CD8-positive, alpha-beta T cell (primary cell): ENCODE measurements at places on chromosomes 16 and 17. TPM values are rescaled to one million over a fixed set of nuclear protein-coding genes. Genes with fewer than 3 reads are reported as not detected.

DNA sequence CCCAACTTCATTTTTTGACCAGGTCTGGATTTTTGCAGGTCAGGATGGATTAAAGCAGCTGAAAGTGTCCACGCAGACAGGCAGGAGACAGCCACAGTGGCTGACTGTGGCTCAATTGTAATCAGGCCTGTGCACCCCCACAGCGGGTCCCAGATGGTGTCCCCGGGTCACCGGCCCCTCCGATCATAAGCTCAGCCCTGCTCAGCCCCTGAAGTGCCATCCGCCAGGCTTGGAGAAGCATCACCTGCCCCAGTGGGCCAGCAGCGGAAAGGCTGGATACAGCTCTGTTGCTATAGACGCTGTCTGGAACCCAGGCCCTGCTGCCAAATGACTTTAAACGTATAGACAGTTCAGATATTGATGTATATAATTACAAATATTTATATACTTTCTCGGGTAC lies 60.6 kb downstream of the RPH3AL start:
- DNase-seq, result no peak

DNA sequence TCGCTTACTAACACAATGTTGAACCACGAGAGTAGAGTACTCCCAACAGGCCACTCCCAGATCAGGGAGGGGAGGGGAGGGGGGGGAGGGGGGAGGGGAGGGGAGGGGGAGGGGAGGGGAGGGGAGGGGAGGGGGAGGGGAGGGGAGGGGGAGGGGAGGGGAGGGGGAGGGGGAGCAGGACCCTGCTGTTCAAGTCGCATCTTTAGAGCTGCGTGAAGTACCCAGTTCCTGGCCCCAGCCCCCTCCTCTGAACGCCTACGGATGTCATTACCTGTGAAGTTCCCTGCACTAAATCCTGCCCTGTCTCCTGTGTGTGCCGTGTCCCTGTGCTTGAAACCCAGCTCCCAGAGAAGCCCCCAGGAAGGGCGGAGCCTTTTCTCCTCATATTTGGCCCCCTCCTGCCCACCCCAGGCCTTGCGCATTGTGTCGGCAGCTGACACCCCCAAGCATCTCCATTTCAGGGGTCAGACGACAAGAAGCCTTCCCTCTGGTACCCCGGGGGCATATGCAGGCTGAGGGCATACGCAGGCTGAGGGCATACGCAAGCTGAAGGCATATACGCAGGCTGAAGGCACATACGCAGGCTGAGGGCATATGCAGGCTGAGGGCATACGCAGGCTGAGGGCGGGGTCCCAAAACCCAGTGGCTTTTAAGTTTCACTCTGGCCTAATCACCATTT lies 330.2 kb downstream of the C16orf95 start:
- no peak for DNase-seq

GRCh38 chr16:84922351-84923120 lies 88.8 kb downstream of the ZDHHC7 start:
- no peak for DNase-seq

GRCh38 chr17:67353161-67353560 lies 13.2 kb downstream of the PSMD12 start:
- DNase-seq, result no peak

- DNase-seq, result no peak
Measured at GRCh38 chr16:2244926-2245795, 6.2 kb downstream of the ECI1 start.

- DNase-seq, result no peak
Measured at GRCh38 chr17:81900181-81900820, 1.7 kb upstream of the NPB start.

GRCh38 chr16:88716601-88717001 lies 10.3 kb downstream of the CTU2 start:
- DNase-seq, result no peak

DNA sequence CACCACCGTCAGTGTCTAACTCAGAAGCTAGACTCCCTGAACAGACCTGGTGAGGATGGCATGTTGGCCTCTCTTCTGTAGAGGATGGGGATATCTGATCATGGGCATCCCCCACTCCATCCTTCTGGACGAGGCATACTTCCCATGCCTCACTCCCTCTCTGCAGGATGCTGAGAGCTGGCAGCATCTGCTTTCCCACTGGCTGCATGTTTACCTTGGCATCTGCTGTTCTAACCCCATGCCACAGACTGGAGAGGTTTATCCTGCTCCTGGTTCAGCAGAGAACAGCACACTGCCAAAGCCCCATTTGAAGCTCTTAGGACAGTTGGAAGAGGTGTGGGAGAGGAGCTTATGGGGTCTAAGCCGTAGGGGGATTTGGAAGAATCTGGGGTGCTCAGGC lies 46.0 kb downstream of the YPEL2 start:
- DNase-seq, result no peak

GRCh38 chr17:48483471-48484131 lies 47.2 kb downstream of the HOXB1 start:
- DNase-seq, result no peak

DNA sequence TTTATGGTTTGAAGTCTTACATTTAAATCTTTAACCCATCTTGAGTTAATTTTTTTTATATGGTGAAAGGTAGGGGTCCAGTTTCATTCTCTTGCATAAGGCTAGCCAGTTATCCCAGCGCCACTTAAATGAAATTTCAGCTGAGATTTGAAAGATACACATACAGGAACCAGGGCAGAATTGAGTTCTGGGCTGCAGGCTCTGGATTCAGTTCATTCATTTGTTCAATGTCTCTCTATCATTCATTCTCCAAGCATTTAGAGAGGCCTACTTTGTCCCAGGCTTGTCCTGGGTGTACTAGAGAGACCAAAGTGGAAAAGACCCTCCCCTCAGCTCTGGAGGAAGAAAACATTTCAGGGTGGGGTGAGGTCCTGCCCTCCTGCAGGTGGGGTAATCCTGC lies 577 bp upstream of the TRIM72 start:
- no peak for DNase-seq

- no peak for DNase-seq
Measured at GRCh38 chr16:84649511-84649861, 1.2 kb downstream of the KLHL36 start.

DNA sequence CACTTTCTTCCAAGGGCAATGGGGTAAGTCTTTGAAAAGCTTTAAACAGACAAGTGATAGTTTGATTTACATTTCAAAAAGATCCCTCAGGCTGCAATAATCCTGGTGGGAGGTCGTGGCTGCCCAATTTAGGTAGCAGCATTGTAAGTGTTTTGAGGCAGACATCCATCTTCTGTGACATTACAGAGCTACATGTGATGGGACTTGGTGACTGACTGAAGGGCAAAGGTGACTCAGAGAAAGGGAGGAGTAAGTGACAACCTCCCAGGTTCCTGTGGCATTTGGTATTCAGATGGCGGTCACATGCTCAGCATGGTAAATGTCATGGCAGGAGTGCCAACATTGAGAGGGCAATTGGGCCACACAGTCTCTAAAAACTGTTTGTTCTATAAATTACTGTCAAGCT lies 26.5 kb downstream of the STAT3 start:
- peak; percentile 72 for DNase-seq

DNA sequence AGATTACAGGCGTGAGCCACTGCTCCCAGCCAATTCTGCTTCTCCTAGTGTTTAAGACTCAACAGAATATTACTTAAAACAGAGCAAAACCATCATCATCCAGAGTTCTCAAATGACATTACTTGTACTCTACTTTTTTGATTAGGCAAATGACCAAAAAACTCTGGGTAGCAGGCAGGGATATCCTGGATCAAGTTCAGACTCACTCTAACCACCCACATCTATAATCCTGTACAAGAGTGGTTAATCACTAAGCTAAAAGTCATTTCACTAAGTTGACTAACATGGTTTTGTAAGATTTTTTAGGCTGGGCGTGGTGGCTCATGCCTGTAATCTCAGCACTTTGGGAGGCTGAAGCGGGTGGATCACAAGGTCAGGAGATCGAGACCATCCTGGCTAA lies 6.8 kb downstream of the NAE1 start:
- no peak for DNase-seq

- DNase-seq, result no peak
Measured at GRCh38 chr17:70517816-70518215, 348.5 kb downstream of the KCNJ2 start.

DNA sequence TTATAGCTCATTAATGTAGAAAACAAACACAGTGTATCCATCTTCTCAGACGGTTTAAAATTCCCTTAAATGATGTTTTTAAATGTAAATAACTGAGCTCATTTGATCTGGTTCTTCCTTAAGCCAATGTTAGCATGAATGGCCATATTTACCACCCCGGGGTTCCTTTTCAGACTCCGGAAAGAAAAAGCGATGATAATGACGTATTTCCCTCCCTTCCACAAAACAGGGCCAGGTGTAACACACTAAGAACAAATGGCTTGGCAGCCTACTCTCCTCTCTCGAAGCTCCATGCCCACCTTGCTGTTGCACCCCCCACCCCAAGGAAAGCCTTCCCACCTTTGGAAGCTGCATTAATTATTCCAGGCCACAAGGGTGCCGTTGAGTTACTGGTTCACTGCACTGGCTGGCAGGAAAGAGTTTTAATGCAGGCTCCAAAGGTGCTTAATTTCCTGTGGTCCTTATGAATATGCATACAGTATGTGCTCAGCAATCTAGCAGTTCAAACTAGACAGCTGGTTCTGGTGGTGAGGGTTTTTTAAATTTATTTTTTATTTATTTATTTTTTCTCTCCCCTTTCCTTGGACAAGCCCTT lies 378.9 kb downstream of the WWOX start:
- DNase-seq, result no peak

DNA sequence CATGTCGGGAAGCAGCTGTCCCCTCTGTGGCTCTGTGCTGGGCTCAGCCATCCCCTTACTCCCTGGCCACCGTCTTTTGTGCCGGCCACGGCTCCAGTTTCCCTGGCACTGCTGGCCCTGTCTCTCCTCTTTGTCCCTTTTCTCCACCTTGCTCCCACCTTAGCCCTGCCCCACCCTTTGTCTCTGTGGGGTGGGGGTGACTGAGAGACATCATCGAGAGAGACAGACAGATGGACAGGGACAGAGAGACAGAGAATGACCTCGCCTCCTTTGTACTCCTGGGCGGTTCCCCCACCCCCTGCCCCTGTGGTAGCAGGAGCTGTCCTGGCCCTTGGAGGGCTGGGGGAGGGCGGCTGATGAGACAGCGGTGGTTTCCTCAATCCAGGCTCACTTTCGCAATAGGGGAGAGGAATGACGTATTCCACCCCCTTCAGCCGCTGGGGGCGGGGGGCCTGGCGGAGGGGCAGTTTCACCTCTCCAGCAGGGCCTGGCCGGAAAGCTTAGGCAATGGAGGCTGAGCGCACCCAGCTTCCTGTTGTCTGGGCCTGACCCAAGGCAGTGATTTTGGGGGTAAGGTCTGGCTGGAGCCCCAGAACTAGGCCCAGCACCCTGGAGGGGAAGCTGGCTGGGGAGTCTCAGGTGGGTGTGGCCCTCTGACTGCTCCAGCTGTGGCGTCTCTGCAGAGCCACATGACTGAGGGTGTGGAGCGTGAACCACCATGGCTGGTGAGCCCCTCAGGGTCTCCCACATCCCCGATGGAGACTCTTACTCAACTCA lies 7.3 kb downstream of the FMNL1 start:
- peak; percentile 60 for DNase-seq

- DNase-seq, result no peak
Measured at GRCh38 chr17:49997301-49997650, 2.3 kb upstream of the DLX3 start.

DNA sequence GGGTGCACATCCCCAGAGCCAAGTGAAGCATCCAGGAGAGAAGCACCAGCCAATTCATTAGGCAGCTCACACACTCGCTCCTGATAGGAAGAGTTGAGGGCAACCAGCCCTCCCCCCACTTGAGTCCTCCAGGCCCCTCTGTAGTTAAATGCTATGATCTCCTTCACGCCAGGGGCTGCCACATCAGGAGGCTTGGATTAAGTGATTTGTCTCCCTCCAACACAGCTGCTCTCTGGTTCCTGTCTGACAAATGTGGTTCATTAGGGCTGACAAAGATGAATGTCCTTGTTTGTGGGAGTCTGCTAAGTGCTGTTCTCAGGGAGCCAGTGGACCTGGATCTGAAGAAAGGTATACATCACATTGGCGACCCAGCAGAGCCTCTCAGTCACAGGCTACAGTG lies 94.5 kb upstream of the WSCD1 start:
- DNase-seq, result no peak

DNA sequence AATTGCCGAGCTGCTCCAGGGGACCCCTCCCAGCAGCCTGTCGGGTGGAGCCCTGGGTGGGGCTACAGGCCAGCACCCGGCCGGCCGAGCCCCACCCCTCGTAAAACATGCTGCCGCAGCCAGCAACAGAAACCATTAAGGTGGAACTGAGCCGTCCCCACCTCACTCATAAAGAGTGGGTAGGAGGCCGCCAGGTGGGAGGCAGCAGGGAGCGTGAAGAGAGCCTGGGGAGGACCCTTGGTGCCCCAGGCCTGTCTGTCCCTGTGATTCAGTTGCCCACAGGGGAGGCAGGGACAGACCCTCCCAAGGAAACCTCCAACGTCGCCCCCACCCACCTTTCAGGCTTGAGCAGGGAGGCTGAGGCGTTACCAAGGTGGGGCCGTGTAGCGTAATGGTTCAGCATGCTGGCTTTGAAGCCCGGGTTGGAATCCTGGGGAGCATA lies 8.4 kb downstream of the FOXN1 start:
- DNase-seq, result no peak

DNA sequence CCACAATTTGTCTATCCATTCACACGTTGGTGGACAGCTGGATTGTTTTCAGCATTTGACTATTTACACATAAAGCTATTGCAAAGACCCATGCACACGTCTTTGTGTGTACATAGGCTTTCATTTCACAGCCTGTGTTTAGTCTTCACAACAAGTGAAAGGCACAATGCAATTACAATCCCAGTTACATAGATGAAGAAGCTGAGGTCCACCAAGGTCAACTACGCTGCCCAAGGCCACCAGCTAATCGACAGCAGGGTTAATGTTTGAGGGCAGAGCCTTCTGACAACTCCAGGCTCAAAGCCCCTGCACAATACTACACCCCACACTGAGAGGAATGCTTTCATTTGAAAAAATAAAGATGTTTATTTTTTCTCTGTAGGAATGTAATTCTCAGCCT lies 93.6 kb upstream of the CDH13 start:
- DNase-seq, result no peak

- DNase-seq, result no peak
Measured at GRCh38 chr16:50697881-50698767, 4.7 kb downstream of the NOD2 start.

DNA sequence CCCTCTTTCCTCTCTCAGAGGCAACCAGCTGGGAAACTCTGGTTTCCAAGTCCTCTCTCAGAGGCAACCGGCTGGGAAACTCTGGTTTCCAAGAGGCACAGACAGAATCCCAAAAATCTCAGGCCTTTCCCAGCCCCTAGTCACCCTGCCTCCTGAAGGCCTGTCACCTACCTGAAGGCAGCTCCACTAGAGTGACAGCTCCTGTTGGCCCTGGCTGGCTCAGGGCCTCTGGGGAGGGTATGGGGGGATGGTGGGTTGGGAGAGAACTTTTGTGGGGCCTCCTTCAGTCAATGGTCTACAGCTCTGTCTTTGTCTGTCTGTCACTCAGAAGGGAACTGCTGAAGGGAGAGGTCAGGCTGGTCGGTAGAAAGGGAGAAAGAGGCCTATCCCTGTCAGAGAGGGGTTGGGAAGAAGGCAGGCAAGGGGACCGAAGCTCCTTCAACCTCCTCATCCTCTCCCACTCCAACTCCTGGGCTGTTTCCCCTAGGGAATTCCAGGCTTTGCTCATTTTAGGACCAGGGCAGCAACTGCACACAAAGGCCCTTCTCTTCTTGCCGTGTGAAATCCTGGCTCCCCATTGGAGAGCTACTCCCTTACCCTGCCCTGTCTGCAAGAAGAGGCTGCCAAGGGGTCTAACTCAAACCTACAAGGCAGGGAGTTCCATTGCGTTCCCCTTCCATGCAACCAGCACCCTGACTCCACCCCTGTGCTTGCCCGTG lies 23.6 kb downstream of the COPZ2 start:
- no peak for DNase-seq

Gene HS3ST4
- not detected for total RNA-seq

Gene NPIPA7
- total RNA-seq, result 2.6 TPM

Gene CDRT15
- total RNA-seq, result not detected

Gene GRIN2C
- total RNA-seq, result not detected

Gene GGT6
- not detected for total RNA-seq
